ENCODE measurements at places on chromosomes 11 and 22.

- DNase-seq = no peak
Observed at GRCh38 chr11:118128721-118129470, 23.7 kb downstream of the SCN4B start.

- DNase-seq = peak; percentile 48
Observed at GRCh38 chr11:107017433-107018218, 650 bp downstream of the GUCY1A2 start.

GRCh38 chr11:73195191-73196007 lies 22.7 kb upstream of the P2RY2 start:
- DNase-seq = peak; percentile 42

DNA sequence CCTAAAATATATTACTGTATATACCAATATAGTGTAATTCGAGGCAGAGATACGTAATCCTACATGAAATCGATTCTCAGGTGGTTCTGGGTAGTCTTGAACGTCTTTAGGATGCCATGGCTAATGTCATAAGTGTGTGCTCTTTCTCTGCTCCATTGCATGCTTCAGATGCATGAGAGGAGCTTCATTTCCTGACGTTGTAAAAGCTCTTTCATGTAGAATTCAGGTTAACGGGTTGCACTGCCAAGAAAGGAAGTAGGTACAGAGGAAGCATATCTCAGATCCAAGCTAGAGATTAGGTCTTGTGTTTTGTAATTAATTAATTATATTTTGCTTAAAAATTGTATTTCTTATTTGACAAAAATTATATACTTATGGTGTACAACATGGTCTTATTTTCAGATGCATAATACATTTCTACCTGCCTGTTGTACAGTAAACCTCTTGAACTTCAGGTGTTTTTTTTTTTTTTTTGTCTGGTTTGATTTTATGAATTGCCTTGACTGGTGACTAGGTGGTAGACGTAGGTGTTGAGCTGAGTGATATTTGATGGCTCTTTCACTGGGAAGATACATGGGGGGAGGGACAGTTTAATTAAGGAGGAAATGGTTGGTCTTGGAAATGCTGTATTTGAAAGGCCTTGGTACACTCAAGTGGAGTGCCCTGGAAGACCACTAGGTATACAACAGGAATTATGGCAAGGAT lies 9.3 kb downstream of the NUP50 start:
- no peak for DNase-seq

GRCh38 chr11:86477495-86478155 lies 102.9 kb downstream of the CCDC81 start:
- DNase-seq = no peak

GRCh38 chr11:82718307-82718706 lies 15.4 kb downstream of the FAM181B start:
- no peak for DNase-seq

DNA sequence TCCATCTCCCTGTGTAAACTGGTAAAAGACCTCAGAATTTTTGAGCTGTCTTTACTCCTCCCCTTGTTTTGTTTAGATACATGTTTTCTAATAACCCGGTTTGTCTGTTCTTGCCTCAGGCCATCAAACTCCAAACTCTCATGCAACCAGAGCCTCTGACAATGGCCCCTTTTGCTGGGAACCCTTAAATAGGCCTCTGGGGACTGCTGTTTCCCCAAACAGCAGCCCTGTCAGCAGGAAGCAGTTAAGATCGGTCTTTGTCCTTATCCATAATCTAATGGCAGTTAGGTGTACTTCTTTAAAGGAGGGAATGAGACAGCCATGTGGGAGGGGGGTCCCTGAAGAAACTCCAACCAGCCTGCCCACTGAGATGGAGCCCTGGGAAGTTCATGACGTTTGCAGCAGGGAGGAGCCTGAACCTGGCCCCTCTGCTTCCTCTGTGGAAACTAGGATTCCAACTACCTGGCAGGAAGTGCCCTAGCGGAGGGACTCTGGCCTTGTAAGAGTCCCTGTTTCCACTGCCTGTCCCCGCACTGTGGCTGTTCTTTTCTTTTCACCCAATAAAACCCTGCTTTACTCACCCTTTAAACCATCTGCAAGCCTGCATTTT lies 1354.4 kb downstream of the LRRC4C start:
- DNase-seq = no peak

GRCh38 chr22:46576556-46577367 lies 39.3 kb upstream of the CELSR1 start:
- no peak for DNase-seq

DNA sequence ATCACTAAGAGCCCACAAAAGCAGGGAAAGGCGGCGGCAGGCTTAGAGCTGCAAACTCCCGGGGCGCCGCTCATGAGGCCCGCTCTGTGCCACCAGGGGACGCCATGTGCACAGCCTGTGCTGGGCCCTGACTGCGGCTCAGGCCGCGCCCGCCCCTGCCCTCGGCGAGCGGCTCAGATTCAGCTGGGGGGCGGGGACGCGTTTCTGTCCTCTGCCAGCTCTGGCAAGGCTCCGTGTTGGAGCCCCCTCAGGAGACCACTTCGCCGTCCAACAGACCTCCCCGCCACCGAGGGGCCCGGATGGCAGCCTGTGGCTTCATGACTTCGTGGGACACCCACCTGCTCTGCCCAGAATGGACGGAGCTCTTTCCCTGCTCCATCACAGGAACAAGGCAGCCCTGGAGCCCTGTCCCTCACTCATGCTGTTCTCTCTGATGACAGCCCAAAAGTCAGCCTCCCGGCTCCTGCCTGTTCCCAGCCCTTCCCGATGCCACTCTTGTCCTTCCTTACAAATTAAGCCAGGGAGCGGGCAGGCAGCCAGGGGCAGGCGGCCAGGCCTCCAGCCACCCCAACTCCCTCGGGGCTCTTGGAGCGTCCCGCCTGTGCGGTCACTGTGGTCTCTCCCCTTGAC lies 69.1 kb downstream of the NAT10 start:
- peak; percentile 49 for DNase-seq

- no peak for DNase-seq
Observed at GRCh38 chr11:87726506-87726905, 448.7 kb downstream of the RAB38 start.

DNA sequence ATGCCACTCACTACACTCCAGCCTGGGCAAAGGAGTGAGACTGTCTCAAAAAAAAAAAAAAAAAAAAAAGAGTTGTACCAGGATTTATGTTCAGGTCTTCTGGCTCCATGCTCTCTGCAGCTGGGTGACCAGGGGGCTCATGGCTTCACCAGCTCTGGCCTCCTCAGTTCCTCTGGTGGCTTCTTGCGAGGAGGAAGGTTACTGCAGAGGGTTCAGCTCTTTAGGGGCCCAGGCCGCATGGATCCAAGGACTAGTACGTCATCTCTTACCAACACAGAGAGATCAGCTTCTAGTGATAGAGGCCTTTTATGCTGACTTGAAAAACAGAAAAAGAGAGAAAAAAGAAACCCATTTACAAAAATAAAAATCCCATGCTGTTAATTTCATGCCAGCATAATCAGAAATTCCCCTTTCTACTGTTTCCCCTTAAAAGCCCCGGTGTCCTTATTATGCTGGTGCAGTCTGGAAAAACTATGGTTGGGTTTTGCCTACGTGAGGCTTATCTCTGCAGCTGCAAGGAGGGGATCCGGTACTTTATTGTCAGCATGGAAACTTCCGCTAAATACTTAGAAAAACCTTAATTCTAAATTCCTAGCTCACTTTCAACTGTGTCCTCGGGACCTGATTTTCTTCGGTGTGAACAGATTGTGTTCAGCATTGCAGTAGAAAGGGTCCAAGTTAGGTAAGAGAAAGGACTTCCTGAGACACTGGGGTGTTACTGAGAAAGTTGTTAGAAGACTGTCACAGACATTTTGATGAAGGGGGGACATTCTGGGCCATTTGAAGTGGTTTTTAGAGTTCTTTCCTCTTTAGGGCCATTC lies 13.7 kb downstream of the ZBTB16 start:
- DNase-seq = no peak

DNA sequence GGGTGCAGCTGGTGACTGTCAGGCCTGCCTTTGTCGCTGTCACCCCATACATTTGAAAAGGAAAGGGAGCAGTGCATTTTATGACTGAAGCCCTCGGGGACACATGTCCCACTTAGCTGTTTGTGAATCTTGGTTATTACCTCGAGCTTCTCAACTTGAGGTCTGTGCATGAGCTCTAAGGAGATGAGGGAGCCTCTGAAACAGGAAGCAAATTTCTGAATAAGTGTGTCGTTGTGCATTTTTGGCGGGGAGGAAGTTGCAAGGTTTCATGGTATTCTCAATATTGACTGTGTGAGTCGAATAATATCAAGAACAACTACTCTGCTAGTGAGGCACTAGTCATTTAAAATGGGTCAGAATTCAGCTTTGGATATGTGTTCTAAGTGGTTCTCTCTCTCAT lies 149.7 kb upstream of the PLET1 start:
- DNase-seq = no peak

DNA sequence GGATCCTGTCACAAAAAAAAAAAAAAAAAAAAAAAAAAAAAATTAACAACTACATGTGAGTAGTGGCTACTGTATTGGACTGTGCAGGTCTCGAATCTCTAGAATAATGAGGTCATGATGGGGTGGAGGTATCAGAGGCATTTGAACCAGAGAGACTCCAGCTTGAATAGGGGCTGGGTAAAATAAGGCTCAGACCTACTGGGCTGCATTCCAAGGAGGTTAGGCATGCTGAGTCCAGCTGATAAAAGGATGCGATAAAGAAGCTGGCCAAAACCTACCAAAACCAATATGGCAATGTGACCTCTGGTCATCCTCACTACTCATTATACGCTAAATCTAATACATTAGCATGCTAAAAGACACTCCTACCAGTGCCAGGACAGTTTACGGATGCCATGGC lies 5.9 kb upstream of the PACSIN3 start:
- no peak for DNase-seq

GRCh38 chr11:57742087-57742452 lies 779 bp downstream of the SELENOH start:
- no peak for DNase-seq

GRCh38 chr11:57410287-57410686 lies 16.6 kb downstream of the SLC43A3 start:
- DNase-seq = no peak

GRCh38 chr11:10930224-10930971 lies 72.5 kb upstream of the ZBED5 start:
- DNase-seq = no peak

Data from T1000 (cell line).